ENCODE measurements at places on chromosomes 6 and 20. TPM values are rescaled to one million over a fixed set of nuclear protein-coding genes. Genes with fewer than 3 reads are reported as not detected.

- no peak for DNase-seq
Observed at GRCh38 chr6:42565823-42566613, 2.2 kb downstream of the UBR2 start.

Gene TMC2
- under 0.01 TPM for total RNA-seq

Gene GNAS-AS1
- 0.33 TPM for total RNA-seq

Gene TGM2
- 58.6 TPM for total RNA-seq

Gene ADTRP
- total RNA-seq: 1.3 TPM

Gene BMP6
- under 0.01 TPM for total RNA-seq

Gene COL20A1
- not detected for total RNA-seq

- DNase-seq: peak; percentile 89
Observed at GRCh38 chr20:47720636-47721427, 64.4 kb downstream of the SULF2 start.

- DNase-seq: no peak
Observed at GRCh38 chr6:107784669-107785068, 39.4 kb downstream of the SCML4 start.

DNA sequence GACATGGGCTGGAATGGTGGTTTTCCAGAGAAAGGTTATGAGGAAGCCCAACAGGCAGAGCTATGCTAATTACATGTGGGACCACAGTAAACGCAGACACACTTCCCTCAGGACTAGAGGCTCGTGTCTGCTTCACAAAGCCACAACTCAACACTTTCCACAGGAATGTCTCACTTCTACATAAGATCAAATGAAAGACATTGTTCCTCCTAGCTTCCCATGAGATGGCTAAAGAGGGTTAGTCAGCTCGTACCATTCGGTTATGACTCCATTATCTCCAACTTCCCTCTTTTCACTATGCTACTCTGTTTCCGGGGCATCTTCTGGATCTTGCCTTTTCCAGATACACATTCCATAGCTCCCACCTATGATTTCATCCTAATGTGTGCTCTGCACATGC is 29.1 kb upstream of the ZC3H12D start:
- peak; percentile 65 for DNase-seq

GRCh38 chr6:45416700-45417099 is 39.0 kb upstream of the SUPT3H start:
- peak; percentile 53 for DNase-seq

Gene KCNQ5
- total RNA-seq: 4.9 TPM
